ENCODE measurements at places on chromosomes 12 and 14.

- DNase-seq: no peak
These were observed 63.4 kb upstream of the FBRSL1 start for GRCh38 chr12:132426349-132427173.

DNA sequence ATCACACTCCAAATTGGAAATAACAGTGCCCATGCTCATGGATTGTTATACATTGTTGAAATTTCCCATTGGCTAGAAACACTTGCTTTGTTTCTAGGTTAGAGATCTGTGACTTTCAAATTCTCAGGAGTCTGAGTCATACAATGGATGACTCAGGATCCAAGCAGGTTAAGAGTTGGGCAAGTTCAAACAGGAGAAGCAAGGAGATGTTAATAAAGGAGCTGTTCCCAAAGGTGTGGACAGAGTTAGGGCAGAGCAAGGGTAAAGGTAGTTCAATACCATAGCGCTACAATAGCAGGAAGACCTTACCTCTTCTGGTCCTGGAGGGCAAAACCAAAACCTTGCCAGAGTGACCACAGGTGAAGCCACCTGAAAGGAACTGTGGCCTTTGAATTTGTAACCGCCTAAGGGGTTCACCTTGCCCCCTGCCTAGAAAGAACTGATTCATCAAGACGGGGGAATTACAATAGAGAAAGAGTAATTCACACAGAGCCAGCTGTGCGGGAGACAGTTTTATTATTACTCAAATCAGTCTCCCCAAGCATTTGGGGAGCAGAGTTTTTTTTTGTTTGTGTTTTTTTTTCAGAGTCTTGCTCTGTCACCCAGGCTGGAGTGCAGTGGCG lies 4.2 kb upstream of the AMN1 start:
- DNase-seq: peak; percentile 93

- no peak for DNase-seq
These were observed 11.6 kb downstream of the CAPZA3 start for GRCh38 chr12:18749386-18749957.

DNA sequence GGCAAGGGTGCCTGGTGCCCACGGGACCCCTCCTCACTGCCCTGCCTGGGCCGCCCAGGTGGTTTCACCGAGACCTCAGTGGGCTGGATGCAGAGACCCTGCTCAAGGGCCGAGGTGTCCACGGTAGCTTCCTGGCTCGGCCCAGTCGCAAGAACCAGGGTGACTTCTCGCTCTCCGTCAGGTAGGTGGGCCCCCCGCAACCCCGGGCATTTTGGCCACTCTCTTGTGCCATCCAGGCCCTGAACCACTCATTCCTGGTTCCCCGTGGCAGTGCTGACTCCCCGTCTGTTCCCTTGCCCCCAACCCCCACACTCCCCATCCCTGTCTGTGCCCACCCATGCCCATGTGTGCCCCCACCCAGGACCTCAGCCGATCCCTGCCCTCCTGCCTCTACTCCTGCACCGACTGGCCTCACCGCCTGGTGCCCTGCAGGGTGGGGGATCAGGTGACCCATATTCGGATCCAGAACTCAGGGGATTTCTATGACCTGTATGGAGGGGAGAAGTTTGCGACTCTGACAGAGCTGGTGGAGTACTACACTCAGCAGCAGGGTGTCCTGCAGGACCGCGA lies 480 bp downstream of the PTPN6 start:
- DNase-seq: no peak

- DNase-seq: no peak
These were observed 60.6 kb downstream of the GUCY2C start for GRCh38 chr12:14635776-14636175.

GRCh38 chr12:22190969-22191368 lies 143.5 kb downstream of the ST8SIA1 start:
- no peak for DNase-seq

DNA sequence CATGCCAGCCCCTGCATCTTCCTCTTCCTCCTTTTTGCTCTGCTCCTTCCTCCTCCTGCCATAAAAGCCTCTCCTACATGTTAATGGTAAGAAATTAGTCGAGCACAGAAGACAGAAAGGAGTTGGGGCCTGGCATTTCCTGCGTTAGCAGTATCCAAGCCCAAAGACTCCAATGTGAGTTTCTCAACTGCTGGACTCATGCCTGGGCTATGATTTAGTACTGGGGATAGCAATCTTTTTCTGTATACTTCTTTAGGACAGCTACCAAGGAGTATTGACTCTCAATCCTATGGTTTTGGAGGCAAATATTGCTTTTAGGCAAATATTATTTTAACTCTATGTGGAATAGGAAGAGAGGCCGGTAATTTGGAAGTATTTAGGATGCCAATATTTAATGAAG lies 18.0 kb upstream of the SLC38A4 start:
- no peak for DNase-seq

DNA sequence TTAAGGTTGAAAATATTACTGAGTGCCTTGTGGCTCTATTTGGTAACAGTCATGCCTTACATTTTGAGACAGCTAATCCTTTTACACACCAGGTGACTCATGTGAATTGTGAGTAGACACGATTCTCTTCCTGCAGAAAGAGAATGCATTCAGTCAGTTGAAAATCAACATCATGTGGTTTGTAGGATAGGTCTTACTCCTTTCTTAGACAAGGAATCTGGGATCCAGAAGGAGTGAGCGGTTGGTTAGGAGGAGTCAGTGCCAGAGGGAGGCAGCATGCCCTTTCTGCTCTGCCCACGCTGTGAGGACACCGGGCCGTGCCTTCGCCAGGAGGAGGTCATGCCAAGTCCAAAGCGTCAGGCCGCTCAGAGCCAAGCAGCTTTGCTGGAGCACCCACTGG lies 47.6 kb downstream of the TRAF3 start:
- DNase-seq: peak; percentile 50

GRCh38 chr12:121505513-121505912 lies 75.3 kb downstream of the KDM2B start:
- DNase-seq: no peak

- no peak for DNase-seq
These were observed 32.6 kb downstream of the STON2 start for GRCh38 chr14:81367563-81367962.
